Lower leg skin (tissue), 4 donors: ENCODE measurements at places on chromosomes 13 and 19. TPM values are rescaled to one million over a fixed set of nuclear protein-coding genes. Genes with fewer than 3 reads are reported as not detected.

DNA sequence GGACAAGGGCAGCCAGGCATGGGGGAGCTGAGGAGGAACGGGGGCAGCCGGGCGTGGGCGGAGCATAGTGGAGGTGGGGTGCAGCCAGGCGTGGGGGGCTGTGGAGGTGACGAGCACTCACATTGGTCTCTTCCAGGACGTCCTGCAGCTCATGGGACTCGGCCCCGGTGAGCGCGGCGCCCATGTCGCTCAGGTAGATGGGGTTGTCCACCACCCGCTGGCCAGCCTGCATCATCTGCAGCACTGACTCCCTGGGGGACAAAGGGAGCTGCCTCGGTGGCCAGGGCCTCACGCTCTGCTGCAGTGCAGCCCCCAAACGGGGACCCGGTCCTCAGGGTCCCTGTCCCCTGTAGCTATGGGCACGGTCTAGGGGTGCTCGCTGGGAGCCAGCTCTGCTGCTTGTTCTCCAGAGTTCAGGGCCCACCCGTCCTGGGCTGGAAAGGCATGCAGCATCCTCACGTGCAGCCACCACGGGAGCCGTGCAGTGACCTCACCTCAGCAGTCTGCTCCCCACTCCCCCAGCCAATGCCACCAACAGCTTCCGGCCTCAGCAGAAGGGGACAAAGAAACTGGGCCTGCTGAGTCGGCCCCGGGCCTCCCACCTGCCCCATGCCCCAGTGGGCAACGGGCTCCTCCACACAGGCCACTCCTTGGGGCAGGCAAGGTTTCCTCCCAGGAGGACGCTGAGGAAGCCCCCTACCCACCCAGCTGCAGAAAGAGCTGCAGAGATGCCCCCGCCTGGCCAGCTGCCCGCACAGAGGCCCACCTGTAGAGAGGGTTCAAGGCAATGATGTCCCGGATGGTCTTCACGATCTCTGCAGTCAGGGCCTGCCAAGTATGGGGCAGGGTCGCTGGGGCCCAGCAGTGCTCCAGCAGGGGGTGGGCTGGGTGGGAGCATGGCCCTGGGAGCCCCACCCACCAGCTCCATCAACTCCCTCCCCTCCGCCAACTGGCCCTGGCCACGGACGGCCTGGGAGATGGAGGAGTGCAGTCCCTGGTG is 12.1 kb downstream of the LONP1 start:
- no peak for DNase-seq

SMIM24 gene
- total RNA-seq = 0.78 TPM

- no peak for DNase-seq
Observed at GRCh38 chr13:97348569-97349100, 85.3 kb upstream of the RAP2A start.

DNA sequence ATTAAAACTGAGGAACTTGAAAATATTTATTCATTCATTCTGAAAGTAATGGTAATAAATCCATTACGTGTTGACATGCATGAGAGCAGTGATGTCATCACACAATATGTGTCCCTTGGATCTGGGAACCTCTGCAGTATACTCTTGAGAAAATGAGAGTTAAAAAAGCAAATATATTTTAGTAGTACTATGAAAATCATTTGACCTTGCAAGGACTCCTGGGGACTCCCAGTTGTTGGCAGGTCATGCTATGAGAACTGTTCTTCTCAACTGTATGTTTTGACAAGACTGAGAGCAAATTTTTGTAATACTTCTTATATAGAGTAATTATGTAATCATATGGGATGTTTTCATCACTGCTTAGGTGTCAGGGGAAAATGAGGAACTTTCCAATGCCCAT is 249.4 kb downstream of the PCCA start:
- no peak for DNase-seq

- no peak for DNase-seq
Observed at GRCh38 chr13:110334256-110334655, 27.2 kb downstream of the COL4A2 start.

OSCAR gene
- total RNA-seq = 1.9 TPM
